Esophagus squamous epithelium (tissue), 5 donors: ENCODE measurements at places on chromosomes 7 and 10.

DNA sequence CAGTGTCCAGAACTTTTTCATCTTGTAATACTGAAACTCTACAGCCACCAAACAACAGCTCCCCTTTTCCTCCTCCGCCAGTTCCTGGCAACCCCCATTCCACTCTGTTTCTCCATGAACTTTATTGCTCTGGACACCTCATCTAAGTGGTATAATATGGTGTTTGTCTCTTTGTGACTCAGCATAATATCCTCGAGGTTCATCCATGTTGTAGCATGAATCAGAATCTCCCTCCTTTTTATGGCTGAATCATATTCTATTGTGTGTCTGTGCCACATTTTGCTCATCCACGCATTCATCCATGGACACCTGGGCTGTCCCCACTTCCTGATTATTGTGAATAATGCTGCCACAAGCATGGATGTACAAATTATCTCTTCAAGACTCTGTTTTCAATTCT, 124.4 kb upstream of the FGFR2 start:
- DNase-seq, result no peak

- DNase-seq, result no peak
Measured at GRCh38 chr10:66680886-66681285, 244.9 kb upstream of the LRRTM3 start.

DNA sequence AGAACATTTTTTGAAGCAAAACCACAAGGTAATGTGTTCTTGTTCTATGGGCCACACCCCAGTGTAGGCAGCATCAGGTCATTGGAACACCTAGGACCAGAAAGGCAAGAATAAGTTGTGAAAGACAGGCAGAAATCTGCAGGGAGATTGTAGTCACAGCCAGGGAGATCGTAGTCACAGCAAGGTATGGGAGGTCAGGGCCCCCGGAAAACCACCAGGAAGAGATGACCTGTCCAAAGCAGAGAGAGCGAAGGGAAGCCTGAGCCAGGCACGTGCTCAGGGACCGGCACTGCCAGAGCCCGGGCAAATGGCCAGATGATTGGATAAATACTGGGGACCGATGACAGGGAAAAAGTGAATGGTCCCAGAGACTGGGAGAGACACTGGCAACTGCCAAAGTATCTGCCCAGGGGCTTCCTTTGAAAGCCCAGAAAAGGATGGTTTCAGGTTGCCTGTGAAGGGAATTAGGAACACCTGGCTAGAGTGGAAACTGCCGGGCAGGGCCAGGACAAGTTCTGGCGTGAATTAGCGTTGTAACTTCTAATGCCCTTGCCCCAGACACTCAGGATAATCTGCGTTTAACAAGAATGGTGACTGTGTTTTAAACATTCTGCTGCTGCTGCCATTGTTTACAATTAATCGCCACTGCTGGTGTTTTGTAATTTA, 3.9 kb upstream of the NOBOX start:
- DNase-seq, result no peak

GRCh38 chr7:24129597-24129996, 154.4 kb upstream of the NPY start:
- no peak for DNase-seq

DNA sequence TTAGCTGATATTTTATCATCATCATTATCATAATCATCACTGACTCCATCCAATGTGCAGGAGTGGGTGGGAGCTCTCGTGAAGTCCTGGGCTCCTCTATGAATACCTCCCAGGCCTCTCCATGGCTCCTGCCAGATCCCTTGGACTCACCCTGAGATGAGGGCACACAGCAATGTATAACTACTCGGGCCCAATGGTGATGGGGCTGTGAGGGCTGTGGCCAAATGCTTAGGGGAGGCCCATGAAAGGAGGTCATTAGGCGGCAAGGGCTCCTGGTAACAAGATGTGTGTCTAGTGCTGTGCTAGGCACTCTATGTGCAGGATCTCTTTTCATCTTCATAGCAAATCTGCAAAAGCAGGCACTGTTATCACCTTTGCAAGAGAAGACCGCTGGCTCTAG, 270.9 kb downstream of the GLRX3 start:
- no peak for DNase-seq

- DNase-seq, result no peak
Measured at GRCh38 chr10:59333701-59334100, 28.6 kb downstream of the FAM13C start.

DNA sequence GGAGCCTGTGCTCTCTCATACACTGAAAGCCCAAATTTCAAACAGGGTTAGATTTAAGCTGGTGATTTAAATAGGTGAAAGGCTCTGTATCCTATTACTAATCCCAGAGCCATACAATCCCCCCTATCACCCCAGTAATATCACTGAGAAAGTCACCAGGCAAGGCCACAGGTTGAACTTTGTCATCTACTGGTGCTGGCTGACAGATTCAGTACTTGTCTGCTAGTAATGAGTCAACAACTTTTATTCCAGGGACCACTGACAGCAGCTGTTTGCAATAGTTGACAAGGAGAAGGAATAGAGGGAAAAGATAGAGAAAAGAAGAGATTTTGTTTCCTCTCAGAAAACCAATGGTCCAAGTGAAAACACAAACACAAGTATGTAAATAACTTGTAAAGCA, 10.4 kb downstream of the ASB15 start:
- no peak for DNase-seq

GRCh38 chr7:45446195-45446944, 127.8 kb upstream of the ADCY1 start:
- DNase-seq, result no peak

GRCh38 chr7:158809596-158809995, 19.7 kb downstream of the ESYT2 start:
- DNase-seq, result no peak

DNA sequence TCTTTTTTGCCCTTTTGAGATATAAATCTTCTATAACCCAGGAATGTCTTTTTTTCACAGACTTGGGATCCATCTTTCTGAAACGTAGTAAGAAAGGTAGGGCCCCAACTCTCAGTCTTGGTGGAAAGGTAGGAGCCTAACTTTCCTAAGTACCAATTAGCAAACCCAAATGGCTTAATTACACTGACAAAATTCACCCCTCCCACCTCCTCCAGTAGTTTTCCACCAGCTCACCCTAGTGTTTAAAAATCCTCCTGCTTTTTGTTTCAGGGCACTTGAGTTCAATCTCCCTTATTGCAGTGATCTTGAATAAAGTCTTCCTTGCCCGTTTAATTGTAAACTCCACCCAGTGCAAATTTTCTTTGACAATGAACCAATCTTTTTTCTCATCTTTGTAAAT, 600.0 kb downstream of the PHTF2 start:
- DNase-seq, result no peak

GRCh38 chr7:26156451-26157420, 4.7 kb downstream of the NFE2L3 start:
- DNase-seq, result no peak

- no peak for DNase-seq
Measured at GRCh38 chr7:151415375-151416105, 5.7 kb upstream of the WDR86 start.

GRCh38 chr7:131326576-131326975, 1.1 kb upstream of the MKLN1 start:
- DNase-seq, result no peak

DNA sequence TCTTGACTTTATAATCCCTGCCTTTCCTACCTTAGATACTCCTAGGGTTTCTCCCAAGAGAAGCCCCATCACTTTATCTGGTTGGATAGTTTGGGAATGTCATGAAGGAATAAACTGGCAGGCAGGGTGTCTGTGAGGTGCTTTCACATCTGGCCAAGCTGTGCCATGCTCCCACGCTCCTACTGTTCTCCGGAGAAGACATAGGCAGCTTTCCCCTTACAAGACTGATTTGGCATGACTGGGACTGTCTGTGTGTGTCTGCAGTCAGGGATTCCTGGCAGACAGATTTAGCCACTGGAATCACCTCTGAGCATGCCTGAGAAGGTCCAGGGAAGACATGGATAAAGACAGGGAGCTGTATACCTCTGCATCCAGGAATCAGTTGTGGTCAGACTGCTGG, 45.3 kb downstream of the HK1 start:
- DNase-seq, result no peak

DNA sequence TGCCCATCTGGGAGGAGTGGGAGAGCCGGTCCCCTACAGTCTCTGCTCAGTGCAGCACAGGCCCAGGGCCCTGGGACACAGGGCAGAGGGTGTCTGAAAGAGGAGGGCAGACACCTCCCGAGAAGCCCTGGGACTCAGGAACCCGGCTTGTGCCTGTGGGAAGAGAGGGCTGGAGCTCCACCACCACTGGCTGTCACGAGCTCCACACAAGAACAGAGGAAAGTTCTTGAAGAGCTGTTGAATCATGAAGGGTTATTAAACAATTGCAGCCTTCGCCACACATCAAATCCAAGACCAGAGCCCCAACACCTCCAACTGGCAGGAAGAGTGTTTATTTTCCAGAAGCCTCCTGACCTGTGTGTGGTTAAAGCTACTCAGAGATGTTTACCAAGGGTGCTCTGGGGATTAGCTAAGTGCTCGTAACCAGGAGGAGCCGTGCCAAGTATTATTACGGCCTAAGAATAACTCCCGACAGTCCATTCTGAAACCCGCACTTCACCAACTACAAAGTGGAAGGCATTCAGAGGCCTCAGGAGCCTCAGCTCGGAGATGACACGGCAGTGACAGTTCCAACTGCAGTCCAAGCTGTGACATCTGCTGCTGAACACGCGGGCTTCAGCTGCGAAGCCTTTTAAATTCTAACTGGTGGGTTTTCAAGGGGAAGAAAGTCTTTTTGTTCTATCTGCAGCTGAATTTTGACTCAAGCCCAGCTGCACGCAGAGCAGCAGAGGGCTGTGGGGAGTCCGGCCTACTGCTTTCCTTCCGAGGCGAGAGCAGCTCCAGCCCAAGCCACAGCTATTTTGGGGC, 75.1 kb downstream of the MAD1L1 start:
- no peak for DNase-seq

- DNase-seq, result no peak
Measured at GRCh38 chr10:102918817-102919245, 737 bp downstream of the CNNM2 start.

- no peak for DNase-seq
Measured at GRCh38 chr10:103552856-103553742, 59.6 kb downstream of the NEURL1 start.

DNA sequence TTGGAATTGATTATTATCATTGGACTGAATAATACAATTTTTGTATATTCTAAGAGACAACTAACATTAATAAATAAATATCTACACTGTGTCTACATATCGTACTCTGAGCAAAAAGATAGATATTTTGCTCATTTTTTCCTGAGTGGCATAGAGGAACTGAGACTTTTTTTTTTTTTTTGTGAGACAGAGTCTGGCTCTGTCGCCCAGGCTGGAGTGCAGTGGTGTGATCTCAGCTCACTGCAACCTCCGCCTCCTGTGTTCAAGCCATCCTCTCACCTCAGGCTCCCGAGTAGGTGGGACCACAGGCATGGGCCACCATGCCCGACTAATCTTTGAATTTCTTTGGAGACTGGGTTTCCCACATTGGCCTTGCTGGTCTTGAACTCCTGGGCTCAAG, 14.0 kb downstream of the KMT2E start:
- DNase-seq, result no peak

- DNase-seq, result no peak
Measured at GRCh38 chr10:23096802-23097549, 1.6 kb downstream of the MSRB2 start.

DNA sequence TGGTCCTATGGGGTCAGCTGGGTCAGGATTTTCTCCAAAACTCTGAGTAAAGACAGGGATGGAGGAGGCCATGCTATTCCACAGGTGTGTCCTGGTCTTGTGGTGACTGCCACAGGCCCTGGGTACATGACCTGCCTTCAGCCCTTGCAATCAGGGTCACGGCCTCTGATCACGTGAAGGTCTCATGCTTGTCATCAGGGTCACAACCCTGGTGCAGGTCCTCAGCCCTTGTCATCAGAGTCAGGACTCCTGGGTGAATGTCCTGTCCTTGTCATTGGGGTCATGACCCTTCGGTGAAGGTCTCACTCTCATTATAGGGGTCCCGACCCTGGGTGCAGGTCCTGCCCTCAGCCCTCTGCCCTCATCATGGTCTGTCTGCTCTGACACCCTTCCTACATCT, 21.9 kb upstream of the TBRG4 start:
- no peak for DNase-seq

DNA sequence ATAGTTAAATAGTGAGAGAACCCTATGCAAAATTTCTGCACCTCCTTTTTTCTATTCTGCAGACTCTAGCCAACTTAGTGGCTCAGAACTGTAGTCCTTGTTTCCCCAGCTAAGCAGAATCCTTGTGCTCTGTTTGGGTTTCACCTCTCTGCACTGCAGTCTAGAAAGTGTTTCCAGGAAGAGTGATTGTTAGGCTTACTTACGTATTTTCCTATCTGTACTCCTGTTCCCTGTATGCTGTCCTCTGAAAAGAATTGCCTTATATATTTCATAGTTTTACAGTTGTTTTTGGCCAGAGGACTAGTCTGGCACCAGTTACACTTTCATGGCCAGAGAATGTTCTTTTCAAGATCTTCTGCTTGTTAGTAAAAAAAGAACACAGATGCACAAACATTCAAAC, 154.6 kb upstream of the POT1 start:
- no peak for DNase-seq

DNA sequence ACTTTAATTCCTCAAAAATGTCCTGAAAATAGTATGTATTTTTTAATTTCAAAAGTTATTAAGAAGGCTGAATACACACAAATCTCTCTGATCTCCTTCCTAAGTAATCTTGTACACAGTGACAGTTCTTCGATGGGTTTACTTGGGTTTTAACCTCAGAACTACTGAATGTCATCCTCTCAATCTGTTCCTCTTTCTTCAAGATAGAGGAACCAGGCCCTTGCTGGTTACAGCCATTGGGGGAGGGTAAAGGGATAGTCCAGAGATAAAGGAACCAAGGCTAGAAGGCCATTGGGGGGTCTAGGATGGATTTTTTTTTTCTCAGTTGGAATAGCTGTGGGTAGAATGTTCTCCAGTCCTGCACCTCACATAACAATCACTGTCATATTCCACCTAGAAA, 224.9 kb downstream of the SKIDA1 start:
- no peak for DNase-seq

- no peak for DNase-seq
Measured at GRCh38 chr10:28788252-28788651, 110.9 kb downstream of the BAMBI start.

- no peak for DNase-seq
Measured at GRCh38 chr7:45253368-45253767, 95.8 kb downstream of the RAMP3 start.

DNA sequence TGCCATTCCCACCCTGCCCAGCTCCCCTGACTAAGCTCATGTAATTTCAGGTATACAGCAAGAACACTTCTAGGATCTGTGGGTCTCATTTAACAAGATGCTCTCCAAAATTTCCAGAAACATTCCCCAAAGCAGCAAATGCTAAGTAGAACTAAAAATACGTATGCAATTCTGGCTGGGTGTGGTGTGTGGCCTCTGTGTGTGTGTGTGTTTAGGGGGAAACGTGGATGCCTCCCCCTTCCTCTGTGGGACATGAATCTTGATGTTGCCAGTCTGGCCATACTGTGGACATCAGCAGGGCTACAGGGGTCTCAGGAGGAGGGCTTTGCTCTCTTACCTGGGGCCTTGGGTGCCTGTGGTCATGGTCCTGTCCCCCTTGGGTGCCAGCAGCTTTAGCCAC, 18.4 kb downstream of the EMX2 start:
- DNase-seq, result no peak

GRCh38 chr10:122044713-122045112, 55.8 kb downstream of the TACC2 start:
- no peak for DNase-seq
